ENCODE measurements at places on chromosomes 4 and X.

DNA sequence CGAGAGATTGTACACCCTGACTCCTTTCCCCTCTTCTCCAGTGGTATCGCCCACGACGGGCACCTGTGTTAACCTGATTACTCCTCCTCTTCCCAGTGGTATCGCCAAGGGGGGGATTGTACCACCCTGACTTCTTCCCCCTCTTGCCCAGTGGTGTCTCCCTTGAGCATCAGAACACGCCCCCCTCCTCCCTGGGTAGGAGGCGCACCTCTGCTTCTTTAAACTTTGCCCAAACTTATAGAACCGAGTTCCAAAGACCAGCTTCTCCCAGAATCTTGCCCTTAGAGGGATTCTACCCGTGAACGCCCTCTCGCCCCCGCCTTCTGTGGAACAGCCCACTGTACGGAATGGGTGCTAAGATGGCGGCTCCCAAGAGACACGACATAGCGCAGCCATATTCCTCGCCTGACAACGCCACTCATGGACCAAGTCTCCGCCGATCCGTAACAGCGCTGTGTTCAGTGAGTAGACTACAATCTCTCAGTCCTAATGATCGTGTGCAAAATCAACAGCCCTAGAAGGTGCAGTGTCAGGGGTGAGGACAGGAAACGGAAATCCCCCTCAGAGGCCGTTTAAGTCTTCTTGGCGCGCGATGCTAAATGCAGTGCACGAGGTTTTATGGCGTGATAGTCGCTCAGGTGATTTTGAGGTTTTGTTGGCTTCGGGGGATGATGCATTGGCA is 4.2 kb upstream of the ZNF157 start:
- peak; percentile 77 for DNase-seq

DNA sequence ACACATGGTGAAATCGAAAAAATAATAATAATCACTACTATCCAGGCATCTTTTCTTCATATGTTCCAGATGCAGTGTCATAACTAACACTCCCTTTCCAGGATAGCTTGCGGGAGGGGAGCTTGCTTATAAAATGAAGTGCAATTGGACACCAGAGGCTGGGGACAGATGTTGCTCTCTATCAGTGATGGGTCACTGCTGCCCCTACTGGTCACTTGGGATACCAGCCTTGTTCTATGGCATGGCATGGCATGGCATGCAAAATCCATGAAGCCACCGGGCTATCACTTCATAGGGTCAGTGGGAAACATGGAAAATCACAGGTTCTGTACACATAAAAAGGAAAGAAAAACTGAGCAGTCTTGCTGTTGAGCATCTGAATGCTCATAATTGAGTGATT is 168.1 kb downstream of the GLRA2 start:
- DNase-seq = peak; percentile 8

GRCh38 chr4:107379054-107379869 is 340.8 kb downstream of the PAPSS1 start:
- no peak for DNase-seq

GRCh38 chr4:183370786-183371185 is 48.6 kb upstream of the CLDN24 start:
- DNase-seq = no peak

GRCh38 chr4:54094451-54094850 is 5.5 kb upstream of the GSX2 start:
- DNase-seq = no peak

DNA sequence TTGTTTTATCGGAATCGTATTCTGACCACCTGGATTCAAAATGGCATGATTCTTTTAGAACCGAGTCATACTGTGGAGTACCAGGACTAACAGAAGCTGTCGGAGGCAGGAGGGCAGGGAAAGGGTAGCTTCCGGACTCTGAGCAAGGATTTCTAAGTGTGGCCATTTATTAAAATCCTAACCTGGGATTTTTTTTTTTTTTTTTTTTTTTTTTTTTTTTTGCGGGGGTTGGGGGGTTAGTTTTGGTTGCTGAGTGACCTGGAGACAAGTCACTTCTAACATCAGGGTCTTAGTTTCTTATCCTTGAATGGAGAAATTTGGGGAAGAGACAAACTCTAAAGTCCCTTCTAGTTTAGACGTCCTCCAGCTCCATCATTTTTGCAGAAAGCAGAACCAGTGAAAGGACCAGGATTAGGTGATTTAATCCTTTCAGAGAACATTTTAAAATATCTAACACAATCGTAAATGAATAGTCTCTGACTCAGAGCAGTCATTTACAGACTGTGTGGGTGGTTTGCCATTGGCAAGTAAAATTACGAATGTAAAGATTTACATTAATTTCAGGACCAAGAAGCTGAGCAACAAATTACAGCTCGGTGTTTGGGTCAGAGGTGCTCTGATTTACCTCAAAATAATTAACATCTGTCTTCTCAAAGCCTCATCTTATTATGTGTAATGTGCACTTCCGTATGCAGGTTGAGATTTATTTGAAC is 7.3 kb downstream of the SLC25A5 start:
- no peak for DNase-seq

DNA sequence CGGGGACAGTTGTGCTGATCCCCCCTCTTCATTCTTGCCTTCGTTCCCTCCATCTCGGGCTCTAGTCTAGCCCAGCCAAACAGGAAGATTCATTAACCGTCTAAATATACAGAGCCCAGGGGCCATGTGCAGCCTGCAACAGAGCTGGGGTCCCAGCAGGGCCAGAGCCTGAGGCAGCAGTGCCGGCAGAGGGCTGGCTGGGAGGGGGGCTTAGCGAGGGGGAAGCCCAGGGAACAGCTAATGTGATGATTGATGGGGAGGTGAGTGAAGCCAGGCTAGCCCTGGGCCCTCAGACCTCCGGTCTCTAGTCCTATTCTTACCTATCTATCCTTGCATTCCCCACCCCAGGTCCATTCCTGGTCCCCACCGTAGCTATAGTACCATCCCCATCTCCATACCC is 22.3 kb downstream of the EFNB1 start:
- DNase-seq = no peak

DNA sequence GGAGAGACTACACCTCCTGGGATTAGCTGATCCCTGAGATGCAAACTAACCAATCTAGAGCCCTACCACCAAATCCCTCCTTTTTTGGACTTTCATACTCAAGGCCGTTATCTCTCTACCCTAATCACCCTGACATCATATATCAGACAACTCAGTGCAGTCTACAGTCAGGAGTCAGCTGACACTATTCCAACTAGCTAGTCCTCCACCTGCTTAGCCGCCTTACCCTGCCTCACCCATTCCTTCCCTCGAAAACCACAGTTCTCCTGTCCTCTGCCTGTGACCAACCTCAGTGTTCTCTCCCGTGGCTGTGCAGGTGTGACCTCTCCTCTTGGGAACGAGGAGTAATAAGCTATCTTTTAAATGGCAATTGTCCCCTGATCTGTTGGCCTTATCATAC is 1.8 kb upstream of the PPEF2 start:
- DNase-seq = peak; percentile 70

DNA sequence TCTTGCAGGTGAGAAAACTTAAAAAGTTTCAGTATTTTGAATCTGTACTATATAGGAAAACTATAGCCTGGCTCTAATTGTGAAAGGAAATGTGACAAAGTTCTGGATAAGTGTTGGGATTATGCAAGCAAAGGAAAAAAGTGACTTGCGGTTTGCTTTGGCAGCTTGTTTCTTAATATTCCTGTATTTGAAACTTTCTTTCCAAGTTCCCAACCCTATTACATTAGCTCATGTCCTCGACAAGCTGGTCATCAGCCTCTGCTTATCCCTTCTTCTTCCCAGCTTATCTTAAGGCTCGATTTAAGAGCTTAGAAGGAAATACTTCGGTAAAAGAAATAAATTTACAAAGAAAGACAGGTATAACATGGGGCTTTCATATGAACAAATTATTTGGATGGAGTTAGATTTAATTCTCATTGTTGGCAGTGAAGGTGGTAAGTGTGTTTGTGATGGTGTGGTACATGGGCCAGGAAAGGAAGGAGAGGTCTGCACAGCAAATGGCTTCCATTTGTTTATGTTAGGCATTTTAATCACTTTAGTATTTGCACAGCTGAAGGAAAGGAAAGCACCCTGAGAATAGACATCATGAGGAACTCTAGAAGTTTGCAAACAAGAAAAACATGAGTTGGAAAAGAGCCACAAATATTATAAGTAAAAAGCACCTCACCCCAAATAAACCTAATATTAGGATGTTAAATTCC is 5.1 kb upstream of the MYOZ2 start:
- DNase-seq = no peak

Data from small intestine (tissue), 16 donors.